ENCODE measurements at places on chromosomes 12 and 14. TPM values are rescaled to one million over a fixed set of nuclear protein-coding genes. Genes with fewer than 3 reads are reported as not detected.
A peak's percentile ranks its signal among the peaks of the same experiment; 100 is the strongest.

The ANHX gene
- total RNA-seq = not detected

The AKAP6 gene
- 7.6 TPM for total RNA-seq

The KLRB1 gene
- 3.2 TPM for total RNA-seq

The BMAL2 gene
- total RNA-seq = 4.3 TPM

The GLIPR1 gene
- 12.5 TPM for total RNA-seq

The RFX4 gene
- total RNA-seq = 0.08 TPM

The ARF3 gene
- 271 TPM for total RNA-seq

The IL22 gene
- total RNA-seq = not detected

The PUS7L gene
- total RNA-seq = 13.3 TPM

The NAV3 gene
- total RNA-seq = 1.3 TPM

The GSG1 gene
- not detected for total RNA-seq

The TMPO gene
- 70.7 TPM for total RNA-seq

The PROX2 gene
- total RNA-seq = not detected

The TSPAN11 gene
- total RNA-seq = 4.6 TPM

The RNASE1 gene
- 420 TPM for total RNA-seq

The NANOG gene
- 0.22 TPM for total RNA-seq

DNA sequence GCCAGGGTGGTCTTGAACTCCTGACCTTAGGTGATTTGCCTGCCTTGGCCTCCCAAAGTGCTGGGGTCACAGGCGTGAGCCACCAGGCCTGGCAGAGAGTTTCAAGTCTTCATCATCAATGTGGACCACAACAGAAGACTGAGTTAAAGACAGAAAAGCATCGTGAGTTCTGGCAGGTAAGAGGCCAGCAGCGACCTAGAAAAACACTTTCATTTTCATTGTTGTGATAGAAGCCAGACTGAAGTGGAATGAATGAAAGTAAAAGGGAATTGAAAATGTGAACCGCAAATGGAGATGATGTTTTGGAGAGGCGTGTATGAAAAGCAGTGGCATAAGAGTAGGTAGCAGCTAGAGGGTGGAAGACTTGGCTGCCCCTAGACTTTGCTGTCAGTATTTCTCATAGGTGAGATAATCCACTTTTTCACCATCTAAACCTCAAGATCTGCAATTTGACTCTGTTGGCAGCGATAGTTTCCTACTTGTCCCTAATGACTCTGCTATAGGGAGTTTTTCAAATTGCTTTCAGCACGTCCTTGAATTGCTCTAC, 47.1 kb upstream of the PLEKHA5 start:
- DNase-seq = no peak

GRCh38 chr14:49598485-49599300, at the start of gene LRR1:
Gene LRR1, plus strand, starts transcription at chr14:49598940. Its CDS starts 81 bp downstream, at chr14:49599021.
- DNase-seq = peak; percentile 84

DNA sequence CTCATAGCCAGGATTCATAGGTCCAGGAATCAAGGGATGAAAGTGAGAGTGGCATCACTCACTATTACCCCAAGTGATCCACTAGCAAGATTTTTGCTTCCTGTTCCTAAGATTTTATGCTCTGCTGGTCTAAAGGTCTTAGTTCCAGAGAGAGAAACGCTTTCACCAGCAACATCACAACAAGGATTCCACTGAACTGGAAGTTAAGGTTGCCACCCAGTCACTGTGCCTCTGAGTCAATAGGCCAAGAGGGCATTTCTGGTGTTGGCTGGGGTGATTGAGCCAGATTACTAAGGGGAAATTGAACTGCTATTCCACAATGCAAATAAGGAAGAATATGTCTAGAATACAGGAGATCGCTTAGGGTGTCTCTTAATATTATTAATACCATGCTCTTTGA, 142.5 kb upstream of the ARID2 start:
- peak; percentile 69 for DNase-seq

GRCh38 chr12:49507139-49507538, 31.7 kb upstream of the KCNH3 start:
- no peak for DNase-seq

GRCh38 chr12:91413581-91414546, 231.2 kb upstream of the DCN start:
- DNase-seq = peak; percentile 48

- no peak for DNase-seq
Measured at GRCh38 chr14:49733836-49734235, 34.1 kb upstream of the KLHDC2 start.

DNA sequence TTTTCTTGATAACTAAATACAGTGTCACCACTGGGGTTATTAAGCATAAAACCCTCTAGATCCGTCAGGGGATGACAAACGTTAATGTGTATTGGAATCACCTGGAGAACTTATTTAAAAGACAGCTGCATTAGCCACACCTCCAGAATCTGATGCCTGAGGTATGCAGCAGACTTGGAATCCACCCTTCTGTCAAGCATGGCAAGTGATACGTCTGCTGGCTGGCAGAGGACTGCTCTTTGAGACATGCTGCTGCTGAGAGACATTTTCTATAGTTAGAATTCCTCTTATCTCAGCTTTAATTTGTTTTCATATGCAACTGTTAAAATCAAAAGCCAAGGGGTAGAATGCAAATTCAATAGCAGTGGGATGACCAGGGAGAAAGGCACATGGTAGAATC, 496.3 kb downstream of the NELL2 start:
- no peak for DNase-seq

GRCh38 chr14:45970621-45971020, 681.0 kb downstream of the RPL10L start:
- DNase-seq = no peak

DNA sequence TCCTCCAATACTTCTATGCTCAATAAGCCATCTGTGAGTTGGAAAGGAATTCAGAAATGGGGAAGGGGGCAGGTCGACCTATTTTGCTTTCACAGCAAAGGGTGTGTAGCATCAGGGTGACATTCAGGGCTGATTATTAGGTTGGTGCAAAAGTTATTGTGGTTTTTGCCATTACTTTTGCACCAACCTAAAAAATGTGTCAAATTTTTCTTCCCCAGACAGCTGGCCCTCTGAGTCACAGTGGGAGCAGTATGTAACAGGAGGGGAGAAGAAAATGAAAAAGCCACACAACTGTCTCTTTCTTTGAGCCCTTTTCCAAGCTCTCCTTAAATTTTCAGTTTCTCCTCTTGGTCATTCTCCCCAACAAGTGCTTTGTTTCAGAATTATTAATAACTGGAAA, 47.1 kb upstream of the GZMB start:
- no peak for DNase-seq

- peak; percentile 4 for DNase-seq
Measured at GRCh38 chr14:99507860-99508640, 26.8 kb downstream of the CCNK start.

DNA sequence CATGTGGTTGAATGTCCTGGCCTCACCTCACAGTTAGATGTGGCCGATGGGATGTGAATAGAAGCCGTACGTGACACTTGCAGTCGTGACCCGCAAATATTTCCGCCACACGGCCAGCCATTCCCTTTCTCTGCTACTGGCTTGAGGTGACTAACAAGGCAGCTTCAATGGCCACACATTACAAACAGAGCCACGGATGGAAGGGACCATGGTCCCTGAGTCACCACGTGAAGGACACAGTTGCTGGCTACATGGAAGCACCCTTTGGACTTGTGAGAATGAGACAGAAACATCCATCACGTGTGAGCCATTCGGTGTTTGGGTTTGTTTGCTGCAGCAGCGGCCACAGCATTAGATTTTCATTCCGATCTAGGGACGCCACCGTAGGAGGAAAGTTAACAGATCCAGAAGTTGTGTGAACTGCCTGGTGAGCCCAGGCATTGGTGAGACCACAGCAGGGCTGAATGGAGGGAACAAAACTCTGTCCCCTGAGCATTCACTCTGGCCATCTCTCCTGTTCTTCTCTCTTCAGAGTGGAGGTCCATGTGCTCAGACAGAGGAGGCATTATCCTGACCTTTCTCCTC, 33.5 kb upstream of the ADGRD1 start:
- DNase-seq = no peak

GRCh38 chr14:55951341-55952206, 166.6 kb upstream of the PELI2 start:
- DNase-seq = no peak

- DNase-seq = no peak
Measured at GRCh38 chr14:78325911-78326310, 155.7 kb downstream of the NRXN3 start.

- no peak for DNase-seq
Measured at GRCh38 chr12:24360461-24360860, 411.0 kb upstream of the SOX5 start.

GRCh38 chr14:85317491-85318021, 212.4 kb upstream of the FLRT2 start:
- DNase-seq = no peak

DNA sequence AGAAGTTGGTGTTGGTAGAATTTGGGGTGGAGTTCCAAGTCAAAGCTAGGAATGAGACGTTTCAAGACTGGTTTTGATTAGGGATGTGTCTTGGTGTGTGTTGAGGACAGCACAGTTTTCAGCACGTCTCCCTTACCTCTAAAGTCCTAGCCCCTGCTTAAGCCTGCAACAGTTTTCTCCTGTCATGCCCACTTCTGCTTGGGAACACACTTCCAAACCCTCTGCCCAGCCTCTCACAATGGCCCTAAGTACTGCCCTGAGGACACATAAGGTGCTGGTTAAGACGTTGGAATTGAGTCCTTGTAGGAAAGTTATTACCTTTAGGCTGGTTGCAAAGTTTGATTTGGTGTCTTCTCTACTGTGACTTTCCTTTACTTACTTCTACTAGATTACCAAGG, 710 bp upstream of the BMAL2 start:
- DNase-seq = no peak

DNA sequence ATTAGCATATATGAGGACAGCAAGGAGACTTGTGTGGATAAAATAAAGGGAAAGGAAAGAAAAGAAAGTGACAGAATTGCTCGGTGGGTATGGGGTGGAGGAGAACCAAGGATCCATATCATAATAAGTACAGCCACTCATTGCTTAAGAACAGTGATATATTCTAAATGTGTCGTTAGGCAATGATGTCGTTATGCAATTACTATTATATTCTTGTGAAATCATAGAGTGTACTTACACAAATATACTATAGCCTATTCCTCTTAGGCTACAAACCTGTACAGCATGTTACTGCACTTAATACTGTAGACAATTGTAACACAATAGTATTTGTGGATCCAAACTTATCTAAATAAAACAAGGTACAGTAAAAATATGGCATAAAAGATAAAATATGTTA, 271.1 kb downstream of the CCER1 start:
- no peak for DNase-seq

DNA sequence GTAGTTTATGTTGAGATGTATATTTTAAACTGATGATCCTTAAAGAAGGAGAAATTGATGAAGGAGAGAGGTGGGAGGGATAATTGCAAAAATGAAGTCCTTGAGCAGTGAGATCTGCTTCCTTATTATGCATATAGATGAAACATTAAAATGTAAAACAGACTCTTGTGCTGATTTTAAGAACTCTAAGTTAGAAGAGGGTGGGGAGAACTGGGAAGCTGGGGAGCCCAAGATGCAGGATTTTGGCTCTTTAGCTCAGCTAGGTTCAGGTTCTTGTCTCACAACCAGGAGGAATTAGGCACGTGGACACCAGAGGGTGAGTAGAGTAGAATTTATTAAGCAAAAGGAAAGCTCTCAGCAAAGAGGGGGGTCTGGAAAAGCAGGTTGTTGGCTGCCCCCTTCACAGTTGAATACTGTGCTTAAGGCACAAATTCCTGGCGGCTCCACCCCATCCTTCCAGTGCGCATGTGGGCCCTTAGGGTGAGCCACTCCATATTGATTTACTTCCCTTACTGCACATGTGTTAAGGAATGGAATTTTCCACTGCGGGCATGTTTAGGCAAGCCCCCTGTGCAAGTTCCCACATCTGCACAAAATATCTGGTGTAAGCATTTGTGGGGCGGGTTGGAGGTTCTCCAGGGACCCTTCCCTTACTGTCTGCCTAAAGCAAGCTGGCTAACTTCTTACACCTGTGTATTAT, 141.9 kb downstream of the BICD1 start:
- DNase-seq = no peak

GRCh38 chr12:113439606-113440030, 17.4 kb downstream of the SDSL start:
- DNase-seq = no peak

DNA sequence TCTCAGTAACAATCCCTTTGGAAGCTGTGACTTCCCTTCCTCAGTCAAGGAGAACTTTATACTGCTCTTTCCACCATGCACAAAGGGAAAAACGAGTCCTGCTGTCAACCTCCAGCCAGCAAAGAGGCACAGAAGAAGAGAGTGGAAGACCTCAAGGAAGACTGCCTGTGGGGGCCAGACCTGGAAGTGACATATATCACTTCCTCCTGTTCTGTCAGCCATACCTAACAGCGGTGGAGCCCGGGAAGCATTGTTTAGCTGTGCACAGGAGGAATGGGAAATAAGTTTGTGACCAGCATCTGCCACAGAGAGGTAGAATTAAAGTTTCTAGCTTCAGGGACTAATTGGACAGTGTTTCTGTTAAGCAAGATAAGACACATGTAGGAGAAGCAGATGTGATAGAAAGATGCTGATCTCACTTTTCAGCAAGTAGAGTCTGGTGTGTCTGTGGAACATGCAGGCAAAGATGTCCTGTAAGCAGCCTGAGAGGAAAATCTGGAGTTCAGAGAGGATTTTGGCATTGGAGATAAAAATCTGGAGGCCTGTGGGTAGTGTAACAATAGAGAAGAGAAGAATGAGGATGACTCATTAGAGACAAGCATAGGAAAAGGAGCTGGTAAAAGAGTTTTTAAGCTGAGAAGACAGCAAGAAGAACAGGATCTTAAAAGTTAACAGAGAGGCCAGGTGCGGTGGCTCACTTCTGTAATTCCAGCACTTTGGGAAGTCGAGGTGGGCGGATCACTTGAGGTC, 141.6 kb upstream of the CPSF6 start:
- no peak for DNase-seq

- DNase-seq = no peak
Measured at GRCh38 chr12:13141686-13142085, 38.2 kb upstream of the GSG1 start.

- peak; percentile 94 for DNase-seq
Measured at GRCh38 chr14:69152902-69153151, at the start of gene DCAF5. Gene DCAF5, minus strand, starts transcription at chr14:69153119. Its CDS starts 141 bp downstream, at chr14:69152978.

GRCh38 chr14:65431951-65432350, 19.4 kb downstream of the FUT8 start:
- DNase-seq = no peak

DNA sequence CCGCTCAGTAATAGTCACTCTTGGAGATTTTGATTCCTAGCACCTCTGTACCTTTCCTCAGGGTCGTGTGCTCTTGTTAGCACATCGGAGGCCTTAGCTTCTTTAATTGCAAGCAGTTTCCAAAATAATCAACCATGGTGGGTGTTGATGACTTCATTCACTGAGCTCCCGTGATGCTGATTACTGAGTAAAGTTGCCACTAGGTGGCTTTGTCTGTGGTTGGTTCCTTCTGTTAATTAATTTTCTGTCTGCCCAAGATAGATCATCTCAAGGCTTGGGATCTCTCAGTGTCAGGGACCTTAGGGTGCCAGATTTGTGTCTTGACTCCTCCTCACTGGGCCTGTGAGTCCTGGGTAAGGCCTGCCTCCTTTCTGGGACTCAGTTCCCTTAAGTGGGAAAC, 54.3 kb downstream of the PTPN11 start:
- no peak for DNase-seq

GRCh38 chr14:68306934-68307789, 485.7 kb downstream of the ZFP36L1 start:
- DNase-seq = peak; percentile 61

All from left colon (tissue), 2 donors.